ENCODE measurements at places on chromosomes 1 and 21. TPM values are rescaled to one million over a fixed set of nuclear protein-coding genes. Genes with fewer than 3 reads are reported as not detected.
A peak's percentile ranks its signal among the peaks of the same experiment; 100 is the strongest.

Gene FCMR
- not detected for total RNA-seq

Gene SLC1A7
- total RNA-seq = not detected

Gene USH2A
- 0.55 TPM for total RNA-seq

Gene ALDH9A1
- 37.3 TPM for total RNA-seq

Gene OR2T2
- not detected for total RNA-seq

Gene ILDR2
- total RNA-seq = 1.7 TPM

DNA sequence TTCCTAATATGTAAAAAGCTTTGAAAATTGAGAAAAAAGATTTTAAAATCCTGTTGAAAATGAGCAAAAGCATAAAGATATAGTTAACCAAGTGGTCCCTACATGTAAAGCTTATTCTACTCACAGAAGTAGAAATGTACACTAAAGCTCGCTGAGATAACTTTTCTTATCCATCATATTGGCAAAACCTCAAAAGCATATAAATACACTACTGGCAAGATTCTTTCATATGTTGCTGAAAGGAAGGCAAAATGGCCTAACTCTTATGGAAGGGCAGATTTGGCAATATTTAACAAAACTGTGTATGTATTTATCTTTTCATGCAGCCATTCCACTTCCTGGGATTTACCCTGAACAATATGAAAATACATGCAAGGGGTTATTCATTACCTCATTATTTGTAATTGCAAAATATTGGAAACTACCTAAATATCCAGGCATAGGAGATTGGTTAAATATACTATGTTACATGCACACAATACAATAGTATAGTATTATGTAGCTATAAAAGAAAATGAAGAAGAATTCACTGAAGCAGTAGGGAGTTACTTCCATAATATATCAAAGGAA lies 43.2 kb upstream of the LYPLAL1 start:
- no peak for DNase-seq

- no peak for DNase-seq
Observed at GRCh38 chr1:18646091-18646785, 15.6 kb downstream of the PAX7 start.

DNA sequence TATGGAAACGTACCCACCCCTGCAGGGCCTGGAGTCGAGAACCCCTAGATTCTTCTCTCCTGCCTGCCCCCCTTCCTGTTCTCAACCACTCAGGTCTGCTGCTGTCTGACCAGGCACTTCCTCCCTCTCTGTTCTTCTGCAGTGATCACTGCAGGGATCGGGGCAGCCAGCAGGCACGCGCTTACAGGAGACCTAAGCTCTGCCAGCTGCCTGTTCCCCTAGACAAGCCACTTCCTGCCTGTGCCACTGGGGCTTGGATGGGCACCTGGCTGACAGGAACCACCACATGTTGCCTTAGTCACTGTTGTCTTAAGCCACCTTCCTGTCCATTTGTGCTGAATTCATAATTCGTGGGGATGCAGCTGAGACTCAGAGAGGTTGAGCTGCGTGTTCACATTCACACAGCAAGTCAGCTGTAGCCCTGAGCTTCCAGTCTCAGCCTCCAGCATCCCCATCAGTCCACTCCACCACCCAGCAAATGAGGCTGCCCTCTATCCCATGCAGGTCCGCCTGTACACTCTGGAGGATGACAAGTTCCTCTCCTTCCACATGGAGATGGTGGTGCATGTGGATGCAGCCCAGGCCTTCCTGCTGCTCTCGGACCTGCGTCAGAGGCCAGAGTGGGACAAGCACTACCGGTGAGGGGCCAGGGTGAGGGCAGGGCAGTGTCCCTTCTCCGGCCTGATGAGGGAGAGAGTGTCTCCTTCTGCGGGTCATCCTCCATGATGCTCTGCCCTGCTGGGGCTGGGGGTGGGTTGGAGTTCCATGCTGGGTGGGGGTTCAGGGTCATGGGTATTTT lies 18.6 kb downstream of the FAM151A start:
- DNase-seq = no peak

GRCh38 chr21:28421716-28422524 lies 570.8 kb downstream of the LTN1 start:
- no peak for DNase-seq

DNA sequence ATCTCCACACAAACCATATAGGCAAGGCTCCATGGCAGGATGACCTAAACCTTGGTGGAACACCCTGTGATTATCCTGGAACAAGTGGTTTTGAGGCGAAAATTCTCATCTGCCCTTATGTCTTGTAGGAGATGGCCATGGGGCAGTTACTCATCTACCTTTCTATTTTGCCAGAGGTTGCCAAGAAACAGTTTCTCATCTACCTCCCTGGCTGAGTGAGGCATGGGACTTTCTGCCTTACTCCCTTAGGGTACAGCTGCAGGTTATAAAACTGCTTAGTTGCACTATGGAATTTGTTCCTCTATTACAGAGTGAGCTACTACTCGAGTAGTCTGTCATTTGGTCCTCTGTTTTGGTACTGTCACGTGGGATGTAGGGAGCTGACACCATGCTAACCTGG lies 31.3 kb upstream of the GUCA2A start:
- DNase-seq = no peak

DNA sequence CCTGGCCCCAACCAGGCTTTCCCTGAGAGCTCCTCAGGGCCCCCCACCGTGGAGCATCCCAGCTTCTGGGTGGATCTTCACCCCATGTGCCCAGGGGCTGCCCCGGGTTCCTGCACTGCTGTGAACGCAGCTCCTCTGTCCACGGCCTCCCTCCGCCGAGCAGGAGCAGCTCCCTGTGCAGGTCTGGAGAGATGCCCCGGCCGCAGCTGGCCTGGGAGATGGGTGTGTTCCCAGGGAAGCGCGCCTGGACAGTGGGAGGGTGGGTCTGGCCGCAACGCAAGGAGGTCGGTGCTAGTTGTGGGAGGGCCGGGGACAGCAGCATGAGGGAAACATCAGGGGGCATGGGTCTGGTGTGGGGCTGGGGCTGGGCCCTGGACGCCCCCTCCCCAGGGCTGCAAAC lies 71.3 kb downstream of the MORN1 start:
- DNase-seq = no peak

DNA sequence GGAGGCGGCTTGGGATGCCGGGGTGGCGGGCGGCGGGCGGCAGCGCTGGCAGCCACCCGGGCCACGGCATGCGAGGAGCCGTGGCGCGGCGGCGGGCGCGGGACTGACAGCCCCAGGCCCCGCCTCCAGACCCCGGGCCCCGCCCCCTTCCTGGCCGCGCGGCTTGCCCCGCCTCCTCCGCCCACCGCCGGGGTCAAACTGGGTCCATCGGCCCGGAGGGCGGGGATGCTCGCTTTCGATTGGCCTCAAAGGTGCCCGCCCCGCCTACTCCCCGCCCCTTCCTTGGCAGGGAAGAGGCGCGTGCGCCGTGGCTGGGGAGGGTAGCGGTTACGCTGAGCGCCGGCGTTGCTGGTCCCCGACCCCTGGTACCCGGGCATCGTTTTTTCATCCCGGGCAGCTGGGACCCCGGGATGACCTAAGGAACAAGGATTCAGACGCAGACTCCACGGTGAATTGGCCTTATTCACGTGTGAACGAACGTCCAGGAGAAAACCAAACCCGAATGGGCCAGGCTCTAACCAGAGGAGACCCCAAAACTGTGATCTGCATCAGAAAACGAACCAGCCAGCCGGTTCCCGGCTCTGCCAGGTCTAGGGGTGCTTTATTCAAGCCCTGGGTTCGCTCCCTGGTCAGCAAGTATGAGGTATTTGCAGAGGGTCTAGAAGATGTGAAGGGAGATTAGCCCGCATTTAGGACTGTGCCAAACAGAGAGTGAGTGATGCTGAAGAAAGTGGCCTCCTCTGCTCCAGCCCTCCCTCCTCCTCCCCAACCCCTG lies 117.2 kb upstream of the GUCA2B start:
- peak; percentile 98 for DNase-seq

- DNase-seq = no peak
Observed at GRCh38 chr1:176183618-176184017, 23.5 kb downstream of the COP1 start.
